ENCODE measurements at places on chromosomes 1 and 21. TPM values are rescaled to one million over a fixed set of nuclear protein-coding genes. Genes with fewer than 3 reads are reported as not detected.

DNA sequence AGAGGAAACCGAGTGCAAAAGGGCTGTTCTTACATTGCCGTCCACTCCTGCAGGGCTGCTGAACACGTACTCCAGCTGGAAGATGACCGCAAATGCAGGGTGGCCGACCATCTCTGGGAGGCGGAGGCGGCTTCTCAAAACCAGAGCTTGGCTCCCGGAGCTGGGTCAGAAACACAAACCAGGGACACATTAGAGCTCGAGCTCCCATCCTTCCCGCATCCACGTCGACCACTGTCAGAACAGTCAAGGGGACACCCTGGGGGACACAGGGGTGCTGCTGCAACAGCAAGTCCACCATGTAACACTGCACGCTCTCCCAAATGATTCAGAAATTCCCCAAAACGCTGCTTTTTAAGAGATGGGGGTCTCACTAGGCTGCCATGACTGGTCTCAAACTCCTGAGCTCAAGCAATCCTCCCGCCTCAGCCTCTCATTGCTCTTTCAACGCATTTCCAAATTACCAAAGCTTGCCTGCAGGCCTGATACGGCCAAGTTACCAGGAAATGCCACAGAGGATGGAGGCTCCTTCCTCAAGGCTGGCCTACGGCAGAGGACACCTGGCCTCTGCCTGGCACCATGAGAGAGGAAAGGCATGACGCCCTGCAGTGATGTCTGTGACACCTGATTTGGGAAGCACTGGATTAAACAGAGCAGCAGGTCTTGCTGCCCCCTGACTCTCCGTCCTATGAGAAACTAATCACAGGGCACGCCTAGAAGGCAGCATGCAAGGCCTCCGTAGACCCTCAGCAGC lies 45.0 kb downstream of the NPHP4 start:
- DNase-seq, result no peak

DNA sequence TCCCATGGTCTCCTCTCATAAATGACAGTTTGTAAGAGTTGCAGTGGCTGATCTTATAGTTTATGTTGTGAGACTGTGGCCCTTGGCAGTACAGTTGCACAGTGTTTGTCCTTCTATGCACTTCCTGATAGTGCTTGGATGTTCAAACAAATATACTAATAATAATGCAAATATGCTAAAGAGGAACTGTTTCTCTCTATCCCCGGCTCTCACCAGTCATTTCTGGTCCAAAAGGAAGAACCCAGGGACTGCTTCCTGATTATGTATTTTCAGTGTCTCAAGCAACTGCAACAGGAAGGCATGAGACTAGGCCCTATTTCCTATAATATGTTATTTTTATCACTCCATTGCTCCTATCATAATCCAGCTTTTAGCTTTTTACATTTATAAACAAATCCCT lies 17.0 kb upstream of the SUCO start:
- no peak for DNase-seq

GRCh38 chr1:15455522-15455921 lies 1.0 kb upstream of the CELA2A start:
- no peak for DNase-seq

GRCh38 chr1:232355162-232356006 lies 274.5 kb downstream of the SIPA1L2 start:
- DNase-seq, result no peak

DNA sequence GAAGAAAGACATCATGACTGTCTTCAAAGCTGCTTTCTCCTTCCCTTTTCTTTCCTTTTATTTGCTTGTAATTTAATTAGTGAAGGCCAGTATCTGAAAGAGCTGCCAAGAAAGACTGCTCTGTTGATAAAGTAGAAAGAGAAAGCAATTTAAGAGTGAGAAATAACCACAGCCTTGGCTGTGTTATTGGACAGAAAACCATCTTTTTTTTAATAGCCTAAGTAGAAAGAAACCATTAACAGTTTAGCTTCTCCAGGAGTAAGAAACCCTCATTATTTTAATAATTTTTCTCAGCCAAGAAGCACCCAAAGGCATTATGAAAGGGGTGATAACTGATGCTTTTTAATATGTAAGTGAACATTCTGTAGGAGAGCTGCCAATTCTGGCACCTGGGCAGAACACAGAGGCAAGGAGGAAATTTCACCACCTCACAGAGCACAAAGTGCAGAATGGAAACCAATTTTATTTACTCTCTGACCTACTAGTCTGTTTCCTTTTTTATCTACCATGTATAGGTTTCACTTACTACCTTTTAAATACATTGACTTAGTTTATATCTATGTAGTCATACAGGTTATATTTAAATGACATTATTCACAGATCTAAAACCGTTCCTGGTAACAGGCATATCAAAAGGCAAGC lies 703.2 kb downstream of the MRPL39 start:
- DNase-seq, result no peak

GRCh38 chr1:174723816-174724215 lies 275.9 kb upstream of the CACYBP start:
- no peak for DNase-seq

- DNase-seq, result no peak
Observed at GRCh38 chr1:22323141-22323845, 128.4 kb upstream of the ZBTB40 start.

GRCh38 chr1:94743862-94744261 lies 76.3 kb upstream of the SLC44A3 start:
- no peak for DNase-seq

HMCN1 gene
- 3.9 TPM for total RNA-seq

IRF6 gene
- 132 TPM for total RNA-seq

KANK4 gene
- total RNA-seq, result 2.8 TPM

OR2T11 gene
- total RNA-seq, result not detected

ZNF697 gene
- 2.0 TPM for total RNA-seq

LRIG2 gene
- total RNA-seq, result 20.1 TPM

NPPA gene
- total RNA-seq, result not detected

Measured in left colon (tissue), 2 donors.